Fibroblast of upper back skin (primary cell): ENCODE measurements at places on chromosomes 12 and 14.

- no peak for DNase-seq
Observed at GRCh38 chr14:22929961-22930364, 787 bp upstream of the PRMT5 start.

GRCh38 chr12:18935371-18935965 is 194.1 kb upstream of the PLEKHA5 start:
- no peak for DNase-seq

DNA sequence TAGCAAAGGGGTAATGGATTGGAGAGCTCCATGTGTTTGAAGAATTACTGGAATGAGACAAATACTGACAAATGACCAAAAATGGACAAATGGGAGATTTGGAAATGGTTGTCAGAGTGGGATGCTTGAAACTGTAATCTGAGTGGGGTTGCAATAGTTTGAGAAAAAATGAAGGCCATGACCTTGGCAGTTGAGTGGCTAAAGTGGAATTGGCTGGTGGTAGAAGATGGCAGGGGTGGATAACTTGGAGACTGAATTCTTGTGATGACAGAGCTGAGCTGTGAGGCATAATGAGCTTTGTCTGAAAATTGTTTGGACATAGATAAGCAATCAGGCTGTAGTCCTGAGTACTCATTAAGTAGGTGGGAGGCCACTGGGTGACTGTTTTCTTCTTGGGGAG is 222.5 kb upstream of the PRICKLE1 start:
- DNase-seq: no peak

DNA sequence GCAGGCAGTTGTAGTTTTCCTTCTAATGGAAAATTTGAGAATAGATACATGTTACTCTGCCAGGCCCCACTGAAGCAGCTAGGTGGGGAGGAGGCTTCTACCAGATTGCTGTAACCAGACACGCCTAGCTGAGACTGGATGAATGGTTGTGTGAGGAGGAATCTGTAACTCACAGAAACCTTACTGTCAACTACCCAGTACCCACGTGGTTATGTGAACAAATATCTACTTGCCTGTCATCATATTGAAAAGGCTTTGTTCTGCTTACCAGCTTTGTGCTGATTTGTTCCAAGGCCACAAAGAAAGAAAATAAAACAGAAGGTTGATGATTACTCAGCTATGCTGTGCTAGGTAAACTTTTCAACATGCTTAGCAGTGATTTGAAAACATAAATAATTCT is 167.2 kb downstream of the CAPZA3 start:
- no peak for DNase-seq

DNA sequence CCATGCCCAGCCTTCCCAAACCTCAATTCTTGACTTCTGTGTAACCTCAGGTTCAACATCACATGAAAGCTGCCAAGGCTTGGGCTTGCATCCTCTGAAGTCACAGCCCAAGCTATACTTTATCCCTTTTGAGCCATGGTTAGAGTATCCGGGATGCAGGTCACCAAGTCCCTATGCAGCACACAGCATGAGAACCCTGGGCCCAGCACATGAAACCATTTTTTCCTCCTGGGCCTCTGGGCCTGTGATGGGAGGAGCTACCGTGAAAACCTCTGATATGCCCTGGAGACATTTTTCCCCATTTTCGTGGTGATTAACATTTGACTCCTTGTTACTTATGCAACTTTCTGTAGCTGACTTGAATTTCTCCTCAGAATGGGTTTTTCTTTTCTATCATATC is 25.8 kb upstream of the DIO2 start:
- DNase-seq: no peak

GRCh38 chr12:30959778-30960177 is 33.2 kb downstream of the TSPAN11 start:
- no peak for DNase-seq

DNA sequence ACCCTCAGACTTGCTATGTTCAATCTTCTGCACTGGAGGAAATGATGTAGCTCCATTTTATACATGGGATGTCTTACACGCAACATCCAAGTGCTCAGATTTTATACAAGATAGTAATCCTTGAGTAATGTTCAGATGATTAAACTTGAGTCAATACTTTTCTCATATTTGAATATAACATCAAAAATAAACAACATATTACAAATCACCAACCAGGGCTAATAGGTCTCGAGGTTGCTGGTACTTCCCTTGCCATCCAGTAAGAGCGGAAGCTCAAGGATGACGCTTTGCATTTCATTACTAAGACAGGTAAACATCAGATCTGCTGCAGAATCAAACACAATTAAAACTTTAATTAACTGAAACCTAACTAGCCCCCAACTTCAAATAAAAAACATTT is 97.3 kb downstream of the FOXN3 start:
- DNase-seq: no peak

DNA sequence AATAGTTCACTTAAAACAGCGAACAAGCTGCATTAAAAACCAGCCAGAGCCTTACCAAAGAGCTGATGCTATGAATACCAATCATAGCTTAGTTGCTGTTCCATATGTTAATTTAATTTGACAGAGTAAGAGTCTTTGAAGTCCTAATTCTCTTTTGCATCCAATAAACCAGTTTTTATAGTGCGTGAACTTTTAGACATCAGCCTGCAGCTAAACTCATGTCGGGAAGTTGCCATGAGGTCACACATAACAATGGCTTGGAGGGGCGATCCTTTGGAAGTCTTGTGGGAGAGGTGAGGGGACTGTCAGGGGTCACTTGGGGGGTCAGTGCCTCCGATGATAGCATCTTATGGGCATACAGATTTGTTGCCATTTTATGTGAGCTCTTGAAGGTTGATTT is 81.7 kb downstream of the HMGA2 start:
- DNase-seq: no peak

- DNase-seq: no peak
Observed at GRCh38 chr12:45433441-45433868, 217.6 kb downstream of the ANO6 start.

GRCh38 chr12:56787498-56787897 is 24.4 kb downstream of the HSD17B6 start:
- no peak for DNase-seq

GRCh38 chr14:99755629-99756603 is 37.3 kb upstream of the EML1 start:
- DNase-seq: peak; percentile 85

DNA sequence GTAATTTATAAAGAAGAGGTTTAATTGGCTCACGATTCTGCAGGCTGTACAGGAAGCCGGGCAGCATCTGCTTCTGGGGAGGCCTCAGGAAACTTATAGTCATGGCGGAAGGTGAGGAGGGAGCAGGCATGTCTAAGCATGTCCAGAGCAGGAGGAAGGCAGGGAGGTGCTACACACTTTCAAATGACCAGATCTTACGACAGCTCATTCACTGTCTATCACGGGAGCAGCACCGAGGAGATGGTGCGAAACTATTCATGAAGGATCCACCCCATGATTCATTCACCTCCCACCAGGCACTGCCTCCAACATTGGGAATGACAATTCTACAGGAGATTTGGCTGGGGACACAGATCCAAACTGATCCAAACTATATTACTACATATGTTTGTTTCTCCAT is 10.0 kb downstream of the SFSWAP start:
- no peak for DNase-seq

DNA sequence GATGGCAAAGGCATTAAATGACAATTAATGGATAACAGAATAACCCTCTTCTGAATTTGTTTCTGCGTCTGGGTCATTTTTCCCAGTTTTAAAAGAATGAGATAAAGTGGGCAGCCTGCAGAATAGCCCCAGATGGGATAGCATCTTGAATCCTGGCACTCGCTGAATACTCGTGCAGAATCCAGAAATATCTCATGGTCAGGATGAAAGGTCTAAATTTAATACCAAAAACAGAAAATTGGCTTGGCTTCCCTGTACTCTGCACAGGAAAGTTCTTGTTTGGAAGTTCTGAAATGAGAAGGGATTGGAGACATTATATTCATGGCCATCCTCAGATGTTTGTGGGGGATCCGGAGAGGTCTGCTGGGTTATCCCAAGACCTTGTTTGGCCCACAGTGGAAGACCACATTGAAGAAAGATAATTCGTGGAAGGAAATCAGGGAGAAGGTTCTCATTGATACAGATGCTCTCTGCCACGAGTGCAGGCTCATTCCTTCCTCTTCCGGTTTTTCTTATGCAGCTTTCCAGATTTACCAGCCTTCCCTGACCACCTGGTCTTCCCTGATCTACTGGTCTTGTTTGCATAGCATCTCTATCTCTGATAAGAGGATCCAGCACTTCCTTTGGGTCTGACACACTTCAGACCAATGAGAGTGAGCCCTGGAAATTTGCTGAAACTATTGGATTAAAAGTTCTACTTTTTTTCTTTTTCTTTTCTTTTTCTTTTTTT is 6.0 kb upstream of the IFT81 start:
- no peak for DNase-seq

GRCh38 chr12:9944391-9944790 is 12.2 kb upstream of the CLEC2A start:
- no peak for DNase-seq

DNA sequence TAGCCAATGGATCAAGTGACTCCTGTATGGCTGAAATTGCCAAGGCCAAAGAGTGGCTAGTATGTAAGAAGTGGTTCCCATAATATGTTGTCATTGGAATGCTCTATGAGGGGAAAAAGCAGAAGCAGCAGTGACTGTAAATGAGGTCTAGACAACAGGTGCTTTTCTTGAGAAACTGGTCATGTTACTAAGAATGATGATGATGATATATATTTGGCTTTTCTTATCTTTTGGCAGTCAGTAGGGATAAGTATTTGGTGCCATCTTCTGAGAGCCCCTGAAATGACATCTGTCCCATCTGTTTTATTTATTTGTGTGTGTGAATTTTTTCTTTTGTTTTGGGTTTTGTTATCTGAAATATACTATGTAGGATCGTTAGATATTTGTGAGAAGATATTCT is 141.7 kb downstream of the SYT1 start:
- peak; percentile 19 for DNase-seq

- peak; percentile 33 for DNase-seq
Observed at GRCh38 chr12:85029456-85029855, 6.6 kb downstream of the TSPAN19 start.

DNA sequence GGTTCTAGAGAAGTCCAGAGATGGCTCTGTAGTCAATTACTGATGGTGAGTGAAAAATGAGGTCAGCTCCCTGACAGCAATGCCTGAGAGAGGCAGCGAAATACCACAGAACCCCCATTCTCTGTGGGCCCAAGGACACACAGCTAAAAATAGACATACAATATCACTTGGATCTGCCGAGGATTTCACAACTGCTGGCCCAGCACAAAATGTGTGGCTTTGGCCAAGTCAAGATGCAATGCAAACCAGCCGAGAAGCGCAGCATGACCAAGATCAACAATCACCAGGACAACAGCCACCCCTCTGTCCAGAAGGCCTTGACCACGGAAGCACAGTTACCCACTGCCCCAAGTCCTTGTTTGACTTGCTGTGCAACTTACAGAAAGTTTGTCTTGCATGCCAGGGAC is 52.2 kb downstream of the CKAP4 start:
- DNase-seq: peak; percentile 90

DNA sequence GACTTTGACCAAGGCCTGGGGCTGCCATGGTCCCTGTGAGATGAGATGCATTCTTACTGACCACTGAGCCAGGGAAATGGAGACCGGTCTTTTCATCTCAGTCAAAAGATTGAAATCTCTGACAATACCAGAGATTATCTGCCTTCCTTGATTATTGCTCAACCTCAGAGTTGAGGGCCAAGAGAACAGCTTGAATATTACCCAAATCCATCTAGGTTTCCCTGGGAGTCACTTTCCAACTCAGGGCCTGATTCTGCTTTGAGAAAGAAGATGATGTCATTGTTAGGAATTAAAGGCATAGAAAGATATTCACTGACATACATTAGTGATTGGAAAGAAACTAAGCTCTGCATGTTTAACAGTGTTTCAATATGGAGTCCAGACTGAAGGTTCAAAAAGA is 515.9 kb upstream of the TBX3 start:
- peak; percentile 83 for DNase-seq

DNA sequence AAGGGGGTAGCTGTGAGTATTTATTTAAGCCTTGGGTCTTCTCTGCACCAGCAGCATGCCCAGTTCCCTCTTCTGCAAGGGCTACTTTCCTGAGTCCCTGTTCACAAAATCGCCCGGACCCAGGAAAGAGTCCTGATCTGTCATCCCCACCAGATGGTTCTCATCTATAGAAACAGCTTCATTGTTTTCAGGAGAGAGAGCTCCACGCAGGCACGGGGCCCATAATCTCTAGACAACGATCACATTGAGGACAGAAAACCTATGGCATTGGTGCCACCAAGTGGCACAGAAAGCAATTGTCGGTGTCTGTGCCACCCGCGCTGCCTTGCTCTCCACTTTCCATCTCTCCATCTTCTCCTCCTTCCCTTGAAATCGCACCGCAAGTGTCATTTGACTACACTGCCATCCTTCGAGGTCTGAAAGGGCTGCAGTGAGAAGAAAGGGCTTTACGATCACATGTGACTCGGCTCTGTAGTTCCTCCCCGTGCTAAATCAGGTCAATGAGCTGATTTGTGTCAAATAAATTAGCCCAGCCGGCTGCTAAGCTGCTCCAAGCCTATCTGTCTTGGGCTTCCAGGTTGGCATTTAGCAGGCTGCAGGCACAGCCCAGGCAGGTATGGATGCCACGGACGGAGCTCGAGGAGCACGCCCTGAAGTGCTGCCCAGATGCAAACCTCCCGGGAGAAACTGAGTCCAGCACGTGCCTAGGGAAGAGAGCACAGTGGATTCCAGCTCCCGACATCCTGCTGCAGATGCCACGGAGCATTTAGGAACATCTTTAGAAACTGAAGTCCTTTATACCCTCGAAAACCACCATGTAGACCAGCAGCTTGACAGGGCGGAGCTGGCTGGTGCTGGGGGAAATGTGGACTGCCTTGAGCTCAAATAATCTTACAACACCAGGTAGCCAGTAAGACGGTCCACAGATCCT is 28.8 kb downstream of the SPRING1 start:
- peak; percentile 69 for DNase-seq

- no peak for DNase-seq
Observed at GRCh38 chr12:45708901-45709300, 20.6 kb upstream of the ARID2 start.

GRCh38 chr12:39572551-39572950 is 47.1 kb downstream of the ABCD2 start:
- no peak for DNase-seq

DNA sequence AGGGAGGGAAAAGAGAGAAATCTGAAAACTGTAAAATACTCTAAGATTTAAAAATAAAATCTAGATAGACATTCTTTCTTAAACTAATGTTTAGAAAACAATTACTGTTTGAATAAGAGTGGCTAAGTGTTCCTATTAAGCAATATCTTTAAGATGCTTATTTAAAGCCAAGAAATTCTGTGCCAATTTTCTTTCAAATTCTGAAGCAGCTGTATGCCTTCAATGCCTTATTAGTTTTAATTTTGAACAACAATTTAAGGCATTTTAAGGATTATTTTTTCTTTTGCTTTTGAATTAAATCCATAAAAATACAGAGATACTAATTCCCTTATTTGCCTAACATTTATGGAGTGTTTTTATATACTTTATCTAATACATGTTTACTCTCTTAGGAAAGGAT is 50.3 kb upstream of the KITLG start:
- DNase-seq: no peak

- no peak for DNase-seq
Observed at GRCh38 chr14:35400648-35401421, 3.7 kb downstream of the NFKBIA start.

- DNase-seq: peak; percentile 99
Observed at GRCh38 chr12:28130625-28131598, 59.3 kb upstream of the CCDC91 start.

GRCh38 chr14:57833323-57833722 is 32.6 kb downstream of the SLC35F4 start:
- peak; percentile 99 for DNase-seq

GRCh38 chr12:47820631-47821345 is 1.1 kb upstream of the HDAC7 start:
- peak; percentile 99 for DNase-seq

- DNase-seq: no peak
Observed at GRCh38 chr12:104856531-104856930, 101.6 kb downstream of the SLC41A2 start.
